ENCODE measurements at places on chromosomes 13 and 19.
A peak's percentile ranks its signal among the peaks of the same experiment; 100 is the strongest.

GRCh38 chr13:51721496-51721895 lies 82.5 kb downstream of the DHRS12 start:
- no peak for DNase-seq

DNA sequence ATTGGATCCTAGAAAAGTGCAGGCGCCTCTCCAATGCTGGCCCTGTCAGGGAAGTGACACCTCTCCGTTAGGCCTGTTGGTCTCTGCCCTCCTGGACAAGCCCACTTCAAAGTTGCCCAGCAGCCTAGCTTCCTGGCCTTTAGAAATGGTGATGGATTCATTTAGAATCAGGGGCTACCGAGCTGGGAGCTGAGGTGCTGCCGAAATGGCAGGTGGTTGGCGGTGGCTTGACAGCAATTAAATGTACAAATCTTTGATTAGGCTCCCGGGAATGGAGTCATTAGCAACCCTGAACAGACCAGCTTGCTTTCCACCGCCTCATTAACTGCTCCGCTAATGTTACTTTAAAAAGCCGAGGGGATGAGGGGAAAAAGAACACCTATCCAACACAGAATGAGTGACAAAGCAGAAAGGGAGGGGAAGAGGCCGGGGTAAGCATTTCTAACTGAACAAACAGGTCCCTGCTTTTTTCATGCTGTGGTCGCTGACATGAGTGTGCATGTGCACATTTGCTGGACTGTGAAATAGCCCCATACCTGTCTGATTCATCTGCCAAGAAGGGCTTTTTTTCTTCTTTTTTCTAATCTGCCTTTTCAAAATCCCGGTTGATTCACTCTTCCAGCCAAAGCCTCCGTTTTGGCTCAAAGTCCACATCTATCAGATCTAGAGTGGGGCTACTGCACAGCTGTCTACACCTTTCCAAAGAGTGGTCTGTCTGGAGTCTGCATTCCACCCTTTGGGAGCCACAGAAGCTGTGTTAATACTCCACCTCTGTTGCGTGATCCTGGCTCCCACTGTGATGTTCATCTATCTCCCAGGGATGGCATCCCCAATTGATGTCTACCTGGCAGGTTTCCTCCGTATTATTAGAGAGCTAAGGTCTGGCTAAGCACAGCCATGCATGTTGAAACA lies 431.9 kb downstream of the COG6 start:
- peak; percentile 20 for DNase-seq

DNA sequence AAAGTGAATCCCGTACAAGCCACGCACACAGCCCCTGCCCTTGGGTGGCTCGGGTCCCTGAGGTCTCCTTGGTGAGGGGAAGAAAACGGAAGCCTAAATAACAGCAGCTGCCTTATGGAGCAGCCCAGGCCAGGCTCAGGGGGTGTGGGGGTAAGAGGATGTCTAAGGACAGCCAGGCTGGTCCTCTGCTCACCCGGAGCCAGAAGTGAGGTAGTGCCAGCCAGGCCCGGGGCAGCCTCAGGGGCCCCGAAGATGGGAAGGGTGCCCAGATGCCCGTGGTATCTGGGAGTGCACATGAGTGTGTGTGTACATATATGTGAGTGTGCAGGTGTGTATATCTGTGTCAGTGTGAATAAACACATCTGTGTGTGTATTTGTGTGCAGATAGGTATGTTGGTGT lies 38.4 kb upstream of the PEPD start:
- no peak for DNase-seq

DNA sequence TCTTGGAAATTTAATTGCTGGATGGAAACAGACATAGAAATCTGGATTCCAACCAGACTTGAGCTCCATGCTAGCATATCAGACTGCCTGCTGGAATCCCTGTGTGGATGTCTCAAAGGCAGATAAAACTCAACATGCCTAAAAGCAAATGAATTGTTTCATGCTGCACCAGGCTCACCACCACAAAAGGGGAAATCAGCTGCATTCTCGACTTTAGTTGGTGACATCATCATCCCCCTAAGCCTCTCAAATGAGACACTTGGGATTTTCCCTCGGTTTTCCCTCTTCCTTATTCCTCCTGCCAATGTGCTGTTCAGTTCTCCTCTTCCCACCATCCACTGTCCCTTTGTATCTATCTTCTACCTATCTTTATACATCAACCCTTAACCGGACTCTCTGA lies 134.3 kb downstream of the ZDHHC20 start:
- no peak for DNase-seq

- no peak for DNase-seq
Observed at GRCh38 chr13:48505012-48505411, 27.9 kb downstream of the RCBTB2 start.

DNA sequence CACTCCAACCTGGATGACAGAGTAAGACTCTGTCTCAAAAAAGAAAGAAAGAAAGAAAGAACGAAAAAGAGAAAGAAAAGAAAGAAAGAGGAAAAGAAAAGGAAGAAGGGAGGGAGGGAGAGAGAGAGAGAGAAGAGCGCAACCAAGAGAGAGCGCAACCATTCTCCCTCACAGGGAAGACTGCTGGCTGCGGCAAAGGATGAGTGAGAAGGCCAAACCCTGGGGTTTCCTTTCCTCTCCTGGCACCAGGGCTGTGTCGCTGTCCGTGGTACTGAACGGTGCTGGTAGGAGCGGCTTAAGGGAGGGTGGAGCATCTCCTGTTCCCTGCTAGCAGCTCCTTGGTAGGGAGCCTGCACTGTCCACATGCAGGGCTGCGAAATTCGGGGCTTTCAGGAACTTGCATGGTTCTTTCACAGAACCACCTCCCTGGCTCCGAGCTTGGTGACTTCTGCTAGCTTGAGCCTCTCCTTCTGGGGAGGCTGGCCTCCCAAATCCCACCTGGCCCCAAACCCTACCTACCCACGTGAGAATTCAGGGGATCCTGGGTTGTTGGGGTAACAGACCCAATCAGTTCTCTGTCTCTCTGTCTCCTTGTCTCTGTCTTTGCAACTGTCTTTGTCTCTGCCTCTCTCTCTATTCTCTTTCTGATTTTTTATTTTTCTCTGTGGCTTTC lies 51.1 kb upstream of the ZNRF4 start:
- no peak for DNase-seq

DNA sequence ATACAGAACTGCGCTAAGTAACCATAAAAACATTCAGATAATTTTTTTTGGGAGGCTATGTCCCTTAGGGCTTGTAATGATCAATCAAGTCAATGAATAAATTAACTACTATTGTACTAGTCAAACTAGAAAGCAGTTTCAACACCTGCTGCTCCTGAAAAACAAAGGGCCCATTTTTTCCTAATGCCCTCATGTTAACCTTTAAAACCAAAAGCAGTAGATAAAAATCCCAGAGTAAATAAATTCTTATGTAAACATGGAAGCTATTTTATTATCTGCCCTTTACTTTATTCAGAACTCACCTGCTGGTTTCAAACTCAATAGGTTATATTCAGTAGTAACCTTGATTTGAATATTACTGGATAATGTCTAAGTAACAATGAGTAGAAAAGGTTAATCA lies 159.5 kb upstream of the STARD13 start:
- DNase-seq, result no peak

GRCh38 chr13:83503424-83503823 lies 378.9 kb downstream of the SLITRK1 start:
- DNase-seq, result no peak

GRCh38 chr13:108060111-108060510 lies 155.2 kb downstream of the LIG4 start:
- DNase-seq, result no peak

DNA sequence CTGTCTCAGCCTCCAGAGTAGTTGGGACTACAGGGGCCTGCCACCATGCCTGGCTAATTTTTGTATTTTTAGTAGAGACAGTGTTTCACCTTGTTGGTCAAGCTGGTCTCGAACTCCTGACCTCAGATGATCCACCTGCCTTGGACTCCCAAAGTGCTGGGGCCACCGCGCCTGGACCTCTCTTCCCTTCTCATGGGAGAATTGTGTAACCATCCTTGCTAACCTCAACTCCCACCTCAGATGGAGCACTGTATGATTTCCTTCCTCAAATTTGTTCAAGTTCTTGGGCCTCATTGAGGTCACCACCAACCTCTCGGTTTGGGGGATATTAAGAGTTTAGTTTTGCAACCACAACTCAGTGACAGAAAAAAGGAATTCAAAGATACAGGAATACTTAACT lies 10.7 kb downstream of the LILRA5 start:
- no peak for DNase-seq

GRCh38 chr19:45173816-45174215 lies 4.2 kb downstream of the TRAPPC6A start:
- DNase-seq, result no peak

- DNase-seq, result peak; percentile 87
Observed at GRCh38 chr13:32056316-32056715, 24.7 kb downstream of the FRY start.

DNA sequence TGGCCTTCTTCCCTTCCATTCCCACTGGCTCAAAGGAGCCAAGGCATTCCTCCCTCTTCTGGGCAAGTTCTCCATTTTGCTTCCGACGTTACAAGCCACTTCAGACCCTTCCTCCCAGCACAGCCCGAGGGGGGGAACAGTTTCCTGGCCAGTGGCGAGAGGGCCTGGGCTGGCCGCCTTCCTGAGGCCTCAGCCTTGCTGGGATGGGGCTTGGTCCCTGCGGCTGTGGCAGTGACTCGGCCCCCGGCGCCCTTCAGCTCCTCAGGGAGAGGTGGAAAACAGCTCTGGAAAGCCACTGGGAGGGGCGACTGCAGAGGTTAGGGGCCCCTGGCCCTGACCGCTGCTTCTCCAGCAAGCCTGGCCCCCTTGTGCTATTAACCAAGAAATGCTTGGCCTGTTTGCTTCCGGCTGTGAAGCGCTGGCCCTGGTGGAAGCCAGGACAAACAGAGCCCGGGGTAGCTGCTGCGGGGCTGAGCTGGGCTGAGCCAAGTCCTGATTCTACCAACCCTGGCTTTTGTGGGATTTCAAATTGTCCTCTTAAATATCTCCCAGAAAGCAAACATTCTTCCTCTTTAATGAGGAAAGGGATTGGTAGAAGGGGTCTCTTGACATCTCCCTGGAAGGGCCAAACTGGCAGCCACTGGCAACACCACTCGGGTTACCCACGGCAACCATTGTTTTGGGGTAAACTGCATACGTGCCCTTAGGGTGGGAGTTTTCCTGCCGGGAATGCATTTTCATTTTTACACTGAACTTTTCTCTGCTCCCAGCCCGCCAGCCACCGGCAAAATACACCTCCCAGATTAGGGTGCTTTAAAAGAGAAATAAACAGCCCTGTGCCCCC lies 38.7 kb downstream of the C13orf46 start:
- no peak for DNase-seq

- DNase-seq, result no peak
Observed at GRCh38 chr13:95706356-95706755, 29.4 kb downstream of the DNAJC3 start.

DNA sequence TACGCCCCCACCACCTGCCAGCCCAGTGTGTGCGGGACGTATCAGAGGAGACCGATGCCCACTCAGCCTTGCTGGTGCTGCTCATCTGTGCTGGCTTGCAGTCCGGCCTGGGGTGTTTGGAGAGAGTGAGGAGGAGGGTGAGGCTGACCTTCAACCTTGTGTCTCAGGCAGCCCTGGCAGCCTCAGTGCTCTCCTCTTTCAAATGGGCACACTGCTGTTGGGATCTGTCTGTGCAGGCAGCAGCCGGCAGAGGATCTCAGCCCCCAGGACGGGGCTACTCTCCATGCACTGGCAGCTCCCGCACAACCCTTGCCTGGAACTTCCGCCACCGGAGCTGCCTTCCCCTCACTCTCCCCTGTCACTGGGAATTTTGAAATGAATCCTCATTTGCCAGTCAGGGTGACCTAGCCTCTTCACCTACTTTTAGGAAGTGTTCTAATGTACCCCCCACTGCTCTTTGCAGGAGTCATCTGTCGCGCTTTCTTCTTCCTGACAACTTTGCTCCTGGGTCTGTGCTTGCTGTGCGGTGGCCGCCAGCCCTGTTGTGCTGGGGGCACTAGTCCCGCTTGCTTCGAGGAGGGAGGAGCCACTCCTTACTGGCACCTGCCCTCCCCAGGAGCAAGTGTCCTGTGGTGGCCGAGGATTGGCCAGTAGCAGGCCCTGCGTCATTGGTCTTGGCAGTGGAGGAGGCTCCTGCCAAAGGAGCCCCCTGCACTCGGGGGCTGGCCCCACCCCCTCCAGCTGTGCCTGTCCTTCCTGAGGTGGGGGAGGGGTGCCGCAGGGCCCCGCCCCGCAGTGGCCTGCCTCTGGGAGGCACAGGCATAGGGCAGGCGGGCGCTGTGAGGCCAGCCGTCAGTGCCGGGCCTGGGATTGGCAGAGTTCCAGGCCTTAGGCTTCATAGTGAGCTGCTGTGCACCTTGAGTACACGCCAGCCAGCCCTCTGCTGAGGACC lies 53.4 kb downstream of the TSSK6 start:
- no peak for DNase-seq

GRCh38 chr19:16361926-16362325 lies 37.3 kb downstream of the KLF2 start:
- DNase-seq, result no peak

- DNase-seq, result no peak
Observed at GRCh38 chr13:111046590-111047141, 68.4 kb upstream of the ARHGEF7 start.

DNA sequence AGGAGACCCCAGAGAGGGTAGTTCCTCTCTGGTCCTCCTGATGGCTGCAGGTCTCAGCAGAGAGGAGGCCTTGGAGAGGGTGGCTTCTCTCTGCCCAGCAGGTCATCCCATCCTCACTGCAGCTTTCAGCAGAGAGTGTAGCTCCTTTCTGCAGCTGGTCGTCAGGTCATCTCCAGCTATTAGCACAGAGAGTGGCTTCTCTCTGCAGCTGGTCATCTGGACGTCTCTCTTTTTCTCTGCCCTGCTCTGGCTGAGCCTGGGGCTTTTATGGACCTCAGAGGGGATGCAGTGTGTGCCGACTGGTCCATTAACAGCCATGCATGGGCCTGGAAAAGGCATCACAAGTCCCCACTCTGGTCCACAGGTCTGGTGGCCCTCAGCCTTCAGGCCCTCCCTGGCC lies 20.3 kb downstream of the TNFSF9 start:
- DNase-seq, result no peak

- DNase-seq, result no peak
Observed at GRCh38 chr13:19093369-19093768, 88.3 kb downstream of the TUBA3C start.

- no peak for DNase-seq
Observed at GRCh38 chr13:48380581-48380980, 32.3 kb downstream of the LPAR6 start.

- DNase-seq, result no peak
Observed at GRCh38 chr13:74206855-74207254, 72.7 kb upstream of the KLF12 start.

GRCh38 chr13:36370108-36370429 lies 23.9 kb upstream of the SPART start:
- no peak for DNase-seq

GRCh38 chr13:32042551-32042950 lies 11.0 kb downstream of the FRY start:
- DNase-seq, result no peak

- DNase-seq, result no peak
Observed at GRCh38 chr13:36717966-36718545, 44.2 kb downstream of the SERTM1 start.

GRCh38 chr19:58059671-58060078 lies 593 bp downstream of the ZNF135 start:
- no peak for DNase-seq

GRCh38 chr13:92346046-92346445 lies 880.6 kb upstream of the GPC6 start:
- DNase-seq, result no peak

- no peak for DNase-seq
Observed at GRCh38 chr19:47661611-47662010, 51.6 kb upstream of the EHD2 start.

- DNase-seq, result no peak
Observed at GRCh38 chr13:105948143-105948542, 587.3 kb downstream of the EFNB2 start.

All from NCI-H1930 (cell line).